Occipital lobe (tissue), 3 donors: ENCODE measurements at places on chromosomes 4 and X. TPM values are rescaled to one million over a fixed set of nuclear protein-coding genes. Genes with fewer than 3 reads are reported as not detected.

Gene SUPT20HL2
- total RNA-seq = not detected

Gene FAM9C
- 0.31 TPM for total RNA-seq

Gene GIMD1
- not detected for total RNA-seq

Gene GLRB
- total RNA-seq = 51.5 TPM

Gene NLGN3
- 18.7 TPM for total RNA-seq

Gene AKAP14
- total RNA-seq = 1.4 TPM

Gene MAGEA4
- total RNA-seq = not detected

Gene TMEM35A
- 66.4 TPM for total RNA-seq
